ENCODE measurements at places on chromosomes 13 and 19.

DNA sequence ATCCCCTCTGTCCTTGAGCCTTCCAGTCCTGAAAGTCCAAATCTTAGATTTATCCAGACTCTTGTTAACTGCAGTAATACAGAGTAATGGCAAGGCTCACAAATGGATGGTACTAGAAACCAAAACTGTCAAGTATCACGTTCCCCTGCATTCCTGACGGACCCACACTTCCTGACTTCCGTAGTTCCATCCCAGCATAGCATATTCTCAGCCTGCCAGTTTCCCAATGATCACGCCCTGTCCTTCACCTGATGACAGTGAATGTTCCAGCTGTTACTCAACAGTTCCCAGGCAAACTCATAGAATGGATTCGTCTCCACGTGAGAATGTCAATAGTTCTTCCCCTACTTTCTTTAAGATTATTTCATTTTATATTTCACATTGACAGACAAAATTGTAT, 33.6 kb downstream of the SLC7A1 start:
- no peak for DNase-seq

- DNase-seq, result no peak
These were observed 6.4 kb downstream of the PNMA8C start for GRCh38 chr19:46422344-46422743.

GRCh38 chr13:78596399-78596735, 7.0 kb downstream of the POU4F1 start:
- no peak for DNase-seq

DNA sequence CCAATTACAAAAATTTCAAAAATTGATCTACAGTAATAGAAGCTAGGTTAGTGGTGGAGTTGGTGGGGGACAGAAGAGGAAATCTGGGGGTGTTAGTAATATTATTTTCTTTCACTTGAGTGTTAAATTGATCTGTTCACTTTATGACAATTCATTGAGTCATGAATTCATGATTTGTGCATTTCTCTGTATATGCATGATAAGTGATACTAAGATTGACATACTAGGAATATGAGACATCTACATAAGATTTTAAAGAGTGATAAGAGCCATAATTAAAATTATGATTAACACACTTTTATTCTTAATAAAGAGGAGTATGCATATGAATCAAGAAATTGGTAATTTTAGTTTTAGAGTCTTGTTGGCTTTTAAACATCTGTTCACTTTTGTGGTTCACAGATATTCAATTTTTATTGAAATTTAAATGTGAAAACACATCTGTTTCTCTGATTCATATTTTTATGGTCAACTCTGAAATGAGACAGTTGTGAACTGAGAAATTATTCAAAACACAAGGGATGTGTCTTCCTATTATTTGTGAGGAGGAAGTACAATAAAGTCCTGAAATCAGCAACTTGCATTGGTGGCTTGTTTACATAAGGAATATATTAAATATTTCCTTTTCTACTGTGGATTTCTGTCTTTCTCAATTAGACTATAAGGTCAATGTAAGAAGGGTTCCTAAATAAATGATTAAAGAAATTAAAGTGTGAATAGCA, 196.5 kb downstream of the ITGBL1 start:
- DNase-seq, result no peak

- DNase-seq, result no peak
These were observed 7.2 kb downstream of the IQCN start for GRCh38 chr19:18266771-18267686.

- DNase-seq, result no peak
These were observed 155.5 kb downstream of the TNFSF13B start for GRCh38 chr13:108425056-108425455.

GRCh38 chr13:60395971-60396782, 843 bp upstream of the TDRD3 start:
- peak; percentile 93 for DNase-seq

- DNase-seq, result no peak
These were observed 15.1 kb downstream of the ZNRF4 start for GRCh38 chr19:5470264-5470671.

DNA sequence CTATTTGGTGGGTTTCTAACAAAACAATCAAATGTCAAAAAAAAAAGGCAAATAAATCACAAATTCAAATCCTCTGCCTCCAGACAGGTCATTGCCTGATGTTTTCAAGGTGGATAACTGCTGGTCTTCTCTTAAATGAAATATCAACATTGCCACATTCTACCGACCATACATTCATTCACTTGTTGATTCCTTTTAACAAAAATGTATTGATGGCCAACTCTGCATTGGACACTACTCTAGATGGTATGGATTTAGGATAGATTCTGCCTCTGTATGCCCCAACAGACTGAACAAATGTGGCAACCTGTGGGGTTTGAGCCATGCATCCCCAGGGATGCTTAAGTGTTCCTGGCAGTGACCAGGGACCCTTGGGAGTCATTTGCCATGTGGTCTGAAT, 87.6 kb upstream of the STK24 start:
- DNase-seq, result no peak

- no peak for DNase-seq
These were observed 92.6 kb upstream of the MCF2L start for GRCh38 chr13:112876305-112877000.

- peak; percentile 72 for DNase-seq
These were observed 6.5 kb downstream of the KCNN4 start for GRCh38 chr19:43774103-43774939.
